A172 (cell line): ENCODE measurements at places on chromosomes 11 and 22. TPM values are rescaled to one million over a fixed set of nuclear protein-coding genes. Genes with fewer than 3 reads are reported as not detected.

GRCh38 chr11:88617226-88617625, 279.7 kb upstream of the CTSC start:
- DNase-seq = no peak

The FOLR3 gene
- not detected in 2 replicates for total RNA-seq

GRCh38 chr11:45560155-45560912, 105.1 kb downstream of the CHST1 start:
- no peak for DNase-seq

GRCh38 chr11:34587282-34587677, 33.6 kb upstream of the EHF start:
- no peak for DNase-seq
